Activated T-cell treated with anti-CD3 and anti-CD28 coated beads for 4 hours (primary cell): ENCODE measurements at places on chromosomes 16 and 17.

DNA sequence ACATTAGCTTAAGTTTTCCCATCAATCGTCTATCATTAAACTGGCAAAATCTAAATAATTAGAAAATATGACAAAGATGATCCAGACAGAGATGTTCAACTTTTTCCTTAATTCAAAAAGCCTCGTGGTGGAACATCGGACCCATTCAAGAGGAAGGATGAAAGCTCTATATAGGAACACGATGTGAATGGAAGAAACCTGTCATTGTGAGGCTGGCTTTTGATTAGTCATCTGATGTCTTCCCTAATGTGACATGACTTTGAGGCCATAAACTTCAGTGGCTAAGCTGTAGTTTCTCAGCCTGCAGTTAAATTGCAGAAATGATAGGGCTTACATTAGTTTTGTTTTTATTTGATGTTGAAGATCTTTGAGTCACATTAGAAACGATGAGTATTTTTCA lies 1.0 kb downstream of the AMZ2 start:
- DNase-seq: no peak

- no peak for DNase-seq
These were observed 43.6 kb upstream of the CACNG4 start for GRCh38 chr17:66920950-66921349.

GRCh38 chr17:48628649-48629410 lies 2.7 kb upstream of the HOXB9 start:
- no peak for DNase-seq

DNA sequence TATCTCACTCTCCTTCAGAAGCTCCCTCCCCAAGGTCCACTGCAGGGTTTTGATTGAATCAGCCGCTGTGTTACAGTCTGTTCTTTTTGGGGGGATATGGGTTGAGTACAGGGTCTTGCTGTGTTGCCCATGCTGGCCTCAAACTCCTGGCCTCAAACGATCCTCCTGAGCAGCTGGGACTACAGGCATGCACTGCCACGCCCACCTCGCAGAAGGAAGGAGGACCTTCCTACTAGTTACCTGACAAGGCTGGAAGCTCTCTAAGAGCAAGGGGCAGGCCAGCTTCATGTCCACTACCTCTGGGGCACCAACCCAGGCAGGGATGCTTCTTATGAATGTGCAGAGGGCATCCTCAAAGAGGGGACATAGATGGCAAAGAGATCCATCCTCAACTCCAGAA lies 1.9 kb upstream of the MMP28 start:
- DNase-seq: no peak

DNA sequence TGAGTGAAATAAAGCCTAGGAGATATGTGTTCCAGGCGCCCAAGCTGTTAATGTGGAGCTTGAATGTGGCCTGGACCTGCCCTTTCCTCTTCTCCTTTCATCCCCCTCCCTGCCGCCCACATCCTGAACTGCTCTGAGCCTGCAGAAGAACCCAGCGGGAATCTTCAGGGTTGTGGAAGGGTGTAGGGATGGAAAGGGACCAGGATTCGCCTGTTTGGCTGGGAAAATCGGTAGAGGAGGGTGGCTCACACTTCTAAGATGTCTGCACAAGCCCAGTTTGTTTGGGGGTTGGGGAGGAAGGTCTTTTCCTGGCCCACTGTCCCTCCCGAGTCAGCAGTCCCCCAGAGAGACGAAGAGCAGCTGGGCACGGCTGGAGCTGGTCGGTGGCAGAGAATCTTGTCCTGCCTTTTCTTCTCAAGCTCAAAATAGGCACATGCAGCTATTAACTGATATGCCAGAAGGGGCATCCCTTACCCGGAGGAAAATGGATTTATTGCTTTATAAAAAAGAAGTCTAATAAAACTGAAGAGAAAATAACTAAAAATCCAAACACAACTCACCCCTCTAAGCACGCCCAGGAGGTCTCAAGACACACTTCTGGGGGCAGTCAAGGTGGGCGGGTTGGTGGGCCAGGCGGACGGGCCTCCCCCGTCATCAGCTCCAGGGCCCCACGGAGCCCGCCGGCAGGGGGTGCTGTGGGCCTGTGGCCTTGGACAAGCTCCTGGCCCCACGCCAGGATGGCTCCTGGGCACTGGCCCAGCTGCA lies 11.5 kb upstream of the PITPNA start:
- DNase-seq: peak; percentile 44

GRCh38 chr16:7270823-7271222 lies 61.8 kb upstream of the RBFOX1 start:
- no peak for DNase-seq

DNA sequence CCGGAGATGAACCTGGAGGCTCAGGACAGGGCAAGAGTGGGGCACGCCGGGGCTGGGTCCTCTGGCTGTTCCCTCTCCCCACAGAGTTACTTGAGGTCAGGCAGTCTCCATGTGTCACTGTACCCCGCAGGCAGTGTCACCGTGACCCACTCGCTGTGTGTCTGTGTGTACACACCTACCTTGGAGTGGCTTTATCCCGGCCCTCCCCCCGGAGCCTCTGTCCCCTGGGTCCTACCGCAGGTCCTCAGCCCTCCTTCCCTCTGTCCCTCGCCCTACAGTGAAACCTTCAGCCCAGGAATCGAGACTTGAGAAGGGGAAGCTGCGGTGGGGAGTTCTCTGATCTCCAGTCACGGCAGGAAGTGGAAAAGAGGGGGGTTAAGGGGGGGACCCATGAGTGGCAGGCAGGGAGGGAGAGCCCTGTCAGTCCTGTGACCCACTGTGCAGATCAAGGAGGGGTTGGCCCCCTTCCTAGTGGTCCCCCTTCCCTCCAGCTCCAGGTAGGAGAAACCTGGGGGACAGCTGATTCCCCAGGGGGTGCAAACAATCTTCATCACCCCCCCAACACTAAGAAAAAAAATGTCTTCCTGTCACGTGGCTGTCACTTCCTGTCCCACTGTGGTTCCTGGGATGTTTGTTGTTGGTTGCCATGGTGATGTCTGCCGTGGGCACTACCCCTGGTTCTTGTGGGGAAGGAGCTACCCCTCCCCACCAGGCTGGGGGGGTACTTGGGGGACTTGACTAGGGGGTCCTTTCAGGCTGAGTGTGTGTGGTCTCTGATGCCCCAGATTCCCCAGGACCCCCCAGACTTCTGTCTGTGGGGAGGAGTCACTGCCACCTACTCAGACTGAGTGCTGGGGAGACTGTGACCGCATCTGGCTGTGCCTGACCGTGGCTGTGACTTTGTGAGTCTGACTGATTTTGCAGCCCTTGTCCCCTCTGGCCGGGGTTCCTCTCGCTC lies 13.7 kb downstream of the RARA start:
- peak; percentile 76 for DNase-seq

DNA sequence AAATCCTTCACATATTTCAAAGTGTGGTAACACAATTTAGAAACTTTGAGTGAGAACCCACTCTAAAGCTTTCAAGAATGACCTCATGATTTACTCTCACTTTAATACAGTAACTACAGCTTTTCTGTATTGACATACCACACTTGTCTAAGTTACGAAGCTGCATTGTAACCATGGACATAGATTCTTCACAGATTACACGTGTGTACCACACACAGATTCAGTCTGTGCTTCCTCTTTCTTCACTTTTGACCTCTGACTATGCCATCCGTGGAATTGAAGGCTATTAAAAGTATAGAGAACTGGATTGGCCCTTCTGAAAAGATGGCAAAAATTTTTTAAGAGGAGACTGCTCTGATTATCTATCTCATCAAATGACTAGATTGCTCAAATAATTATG lies 172.7 kb downstream of the TANC2 start:
- no peak for DNase-seq

DNA sequence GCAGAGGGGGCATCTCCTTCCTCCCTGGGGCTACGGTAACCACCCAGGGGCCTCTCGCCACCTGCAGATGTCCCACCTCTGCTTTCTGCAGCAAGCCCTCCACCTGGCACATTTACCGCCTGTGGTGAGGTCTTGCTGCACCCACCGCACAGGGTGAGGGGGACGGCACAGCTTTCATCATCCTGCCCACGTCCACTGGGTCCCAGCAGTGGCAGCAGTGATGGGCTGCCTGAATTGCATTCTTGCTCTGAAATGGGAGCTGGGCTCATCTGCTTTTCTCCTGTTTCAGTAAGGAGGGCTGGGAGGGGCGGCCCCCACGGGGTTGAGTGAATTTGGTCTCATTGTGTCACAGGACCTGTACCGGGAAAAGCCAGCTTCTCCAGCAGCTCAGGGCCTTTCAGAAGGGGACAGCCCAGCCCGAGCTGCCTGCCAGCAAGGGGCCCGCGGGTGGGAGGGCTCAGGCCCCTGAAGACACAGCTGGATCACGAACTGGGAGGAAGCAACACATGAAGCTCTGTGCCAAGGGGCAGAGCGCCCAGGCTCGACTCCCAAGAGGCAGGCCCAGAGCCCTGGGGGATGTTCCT lies 12.7 kb downstream of the DNAAF8 start:
- no peak for DNase-seq

DNA sequence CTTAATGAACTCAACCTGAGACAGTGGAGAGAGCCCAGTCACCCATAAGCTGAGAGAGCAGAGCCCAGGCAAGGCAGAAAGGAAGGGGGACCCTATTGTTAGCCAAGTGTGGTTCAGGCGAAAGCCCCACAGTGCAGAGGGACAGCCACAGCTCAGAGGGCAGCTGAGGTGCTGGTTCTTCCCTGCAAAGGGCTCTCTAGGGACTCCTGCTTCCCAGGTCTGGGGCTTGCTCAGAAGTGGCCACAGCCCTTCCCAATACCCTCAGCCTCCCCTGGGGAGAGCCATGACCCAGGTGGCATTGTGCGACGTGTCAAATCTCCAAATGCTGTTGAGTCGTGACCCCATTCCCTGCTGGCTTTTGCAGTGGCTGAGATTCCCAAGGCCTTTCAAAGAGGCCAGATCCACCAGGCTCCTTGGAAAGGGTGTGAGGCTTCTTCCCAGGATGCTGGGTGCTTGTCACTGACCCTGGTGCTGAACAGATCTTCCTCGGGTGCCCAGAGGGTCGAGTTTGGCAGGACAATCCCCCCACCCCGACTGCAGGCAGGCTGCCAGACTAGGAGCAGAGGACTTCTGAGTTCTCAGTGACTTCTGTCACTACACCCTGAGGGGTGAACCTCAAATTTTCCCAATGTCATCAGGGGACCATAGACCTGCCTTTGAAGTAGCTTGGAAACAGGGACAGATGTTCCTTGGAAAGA lies 2.5 kb upstream of the CCL17 start:
- no peak for DNase-seq

DNA sequence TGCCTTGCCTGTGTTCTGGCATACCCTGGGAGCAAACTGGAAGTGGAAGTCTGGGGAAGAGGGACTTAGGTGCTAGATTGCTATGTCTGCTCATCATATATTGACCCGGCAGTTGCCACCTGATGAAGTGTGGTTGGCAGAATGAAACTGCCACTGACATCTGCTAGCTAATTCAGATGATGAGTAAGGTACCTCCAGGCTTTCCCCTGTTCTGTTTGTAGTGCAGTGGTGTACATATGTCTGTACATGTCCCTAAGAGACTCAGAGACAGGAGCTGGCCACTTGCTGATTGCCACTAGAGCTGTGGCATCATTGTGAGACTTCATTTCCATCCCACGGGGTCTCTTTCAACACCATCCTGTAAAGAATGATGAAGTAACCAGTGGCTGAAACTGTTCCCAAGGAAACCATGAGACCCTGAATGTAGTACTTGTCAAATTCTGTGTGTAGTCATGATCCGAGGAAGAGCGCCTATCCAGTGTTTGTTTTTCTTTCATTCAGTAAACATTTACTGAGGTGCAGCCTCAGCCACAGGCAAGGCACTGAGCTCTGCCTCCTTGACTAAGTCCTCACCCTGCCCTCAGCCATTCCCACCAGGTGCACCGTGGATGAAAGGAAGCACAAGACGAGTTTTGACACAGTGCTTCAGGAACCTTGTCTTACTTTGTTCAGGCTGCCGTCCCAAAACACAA lies 13.2 kb downstream of the CLUAP1 start:
- no peak for DNase-seq

DNA sequence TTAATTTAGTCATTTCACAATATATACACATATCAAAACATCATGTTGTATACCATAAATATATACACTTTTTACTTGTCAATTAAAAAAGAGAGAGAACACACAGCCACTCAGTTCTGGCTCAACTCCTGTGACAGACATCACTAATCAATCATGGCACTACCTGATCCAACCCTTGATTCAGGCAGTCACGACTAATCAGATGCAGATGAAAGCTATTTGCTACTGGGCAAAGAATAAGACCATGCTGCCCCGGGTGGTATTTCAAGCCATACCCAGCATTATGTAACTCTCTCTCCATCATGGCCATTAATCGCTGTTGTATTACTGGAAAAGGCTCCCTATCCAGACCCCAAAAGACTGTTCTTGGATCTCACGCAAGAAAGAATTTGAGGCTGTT lies 345.7 kb downstream of the HAPSTR1 start:
- DNase-seq: no peak

- DNase-seq: no peak
These were observed 134.0 kb downstream of the SNX29 start for GRCh38 chr16:12110361-12111107.

DNA sequence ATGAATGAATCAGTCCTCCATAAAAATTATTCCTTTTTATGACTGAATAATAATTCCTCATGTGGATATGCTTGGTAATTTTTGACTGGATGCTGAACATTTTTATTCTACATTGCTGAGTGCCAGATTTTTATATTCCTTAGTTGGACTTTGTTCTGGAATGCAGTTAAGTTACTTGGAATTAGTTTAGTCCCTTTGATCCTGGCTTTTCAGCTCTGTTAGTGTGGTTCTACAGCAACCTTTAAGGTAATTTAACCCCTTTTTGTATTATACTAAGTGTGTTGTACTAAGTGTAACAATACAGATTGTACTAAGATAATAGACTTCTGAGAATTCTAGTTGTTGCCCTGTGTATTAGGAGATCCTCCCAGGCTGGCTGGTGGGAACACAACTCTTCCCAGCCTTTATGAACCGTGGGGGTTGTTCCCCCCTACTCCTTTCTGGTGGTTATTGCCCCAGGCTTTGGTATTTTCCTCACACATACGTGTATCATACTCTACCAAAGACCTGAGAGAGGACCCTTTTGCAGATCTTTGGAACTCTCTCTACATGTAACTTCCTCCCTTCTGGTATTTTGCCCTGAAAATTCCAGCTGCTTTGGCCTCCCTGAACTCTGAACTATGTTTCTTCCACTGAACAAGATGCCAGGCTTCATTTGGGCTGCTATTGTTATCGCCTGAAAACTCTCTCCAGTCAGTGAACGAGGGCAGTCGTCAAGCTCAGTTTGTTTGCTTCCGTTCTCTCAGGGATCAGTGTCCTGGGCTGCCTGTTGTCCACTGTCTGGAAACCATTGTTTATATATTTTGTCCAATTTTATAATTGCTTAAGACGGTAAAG lies 30.5 kb downstream of the TANGO6 start:
- DNase-seq: no peak

DNA sequence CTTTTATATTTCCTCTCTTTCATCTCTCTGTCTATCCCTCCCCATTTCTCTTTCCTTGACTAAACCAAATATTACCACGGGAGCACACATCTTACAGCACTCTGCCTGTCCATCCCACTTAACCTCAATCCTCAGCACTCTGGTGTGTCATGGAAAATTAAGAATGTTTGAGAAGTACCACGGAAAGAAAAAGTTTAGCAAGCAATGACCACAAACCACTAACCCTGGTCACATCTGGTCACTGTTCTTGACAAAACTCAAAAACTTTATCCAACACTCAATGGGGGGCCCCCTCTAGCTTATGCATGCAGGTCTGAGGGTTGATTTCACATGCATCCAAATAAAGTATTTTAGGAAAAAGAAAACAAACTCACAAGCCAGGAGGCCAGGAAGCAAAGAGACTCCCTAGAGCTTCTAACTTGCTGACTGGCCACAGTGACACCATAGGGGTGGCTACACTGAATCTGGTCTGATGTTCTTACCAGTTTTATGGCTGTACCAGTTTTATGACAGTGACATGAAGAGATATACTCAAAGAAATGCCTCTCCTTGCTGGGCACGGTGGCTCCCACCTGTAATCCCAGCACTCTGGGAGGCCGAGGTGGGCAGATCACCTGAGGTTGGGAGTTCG lies 229.2 kb downstream of the STX8 start:
- DNase-seq: no peak
